ENCODE measurements at places on chromosomes 11 and 22. TPM values are rescaled to one million over a fixed set of nuclear protein-coding genes. Genes with fewer than 3 reads are reported as not detected.

DNA sequence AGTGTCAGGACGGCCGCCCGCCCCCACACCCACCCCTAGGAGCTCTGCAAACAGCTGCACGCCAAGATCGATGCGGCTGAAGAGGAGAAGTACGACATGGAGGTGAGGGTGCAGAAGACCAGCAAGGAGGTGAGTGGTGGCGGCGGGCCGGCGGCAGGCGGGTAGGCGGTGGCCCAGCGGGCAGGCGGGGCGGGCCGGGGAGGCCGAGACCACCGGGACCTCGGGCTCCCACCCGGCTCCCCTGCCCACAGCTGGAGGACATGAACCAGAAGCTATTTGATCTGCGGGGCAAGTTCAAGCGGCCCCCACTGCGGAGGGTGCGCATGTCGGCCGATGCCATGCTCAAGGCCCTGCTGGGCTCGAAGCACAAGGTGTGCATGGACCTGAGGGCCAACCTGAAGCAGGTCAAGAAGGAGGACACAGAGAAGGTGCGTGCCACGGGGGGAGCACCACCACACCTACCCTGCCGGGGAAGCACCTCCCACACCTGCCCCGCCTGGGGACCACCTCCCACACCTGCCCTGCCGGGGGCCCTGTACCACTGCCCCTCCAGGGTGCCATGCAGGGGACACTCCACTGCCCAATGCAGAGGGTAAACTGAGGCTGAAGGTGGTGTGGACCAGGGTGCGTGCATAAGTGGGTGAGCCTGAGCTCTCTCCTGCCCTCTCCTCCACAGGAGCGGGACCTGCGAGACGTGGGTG, 2.1 kb downstream of the TNNI2 start:
- no peaks in the 10 kb centered on the region for H3K36me3 ChIP-seq
- no peaks in the 10 kb centered on the region for H3K27me3 ChIP-seq
- no peak overlapping the region for H3K27ac ChIP-seq
- no peak for DNase-seq
- no peaks in the 10 kb centered on the region for H3K4me1 ChIP-seq
- H3K4me3 ChIP-seq: no peak overlapping the region

DNA sequence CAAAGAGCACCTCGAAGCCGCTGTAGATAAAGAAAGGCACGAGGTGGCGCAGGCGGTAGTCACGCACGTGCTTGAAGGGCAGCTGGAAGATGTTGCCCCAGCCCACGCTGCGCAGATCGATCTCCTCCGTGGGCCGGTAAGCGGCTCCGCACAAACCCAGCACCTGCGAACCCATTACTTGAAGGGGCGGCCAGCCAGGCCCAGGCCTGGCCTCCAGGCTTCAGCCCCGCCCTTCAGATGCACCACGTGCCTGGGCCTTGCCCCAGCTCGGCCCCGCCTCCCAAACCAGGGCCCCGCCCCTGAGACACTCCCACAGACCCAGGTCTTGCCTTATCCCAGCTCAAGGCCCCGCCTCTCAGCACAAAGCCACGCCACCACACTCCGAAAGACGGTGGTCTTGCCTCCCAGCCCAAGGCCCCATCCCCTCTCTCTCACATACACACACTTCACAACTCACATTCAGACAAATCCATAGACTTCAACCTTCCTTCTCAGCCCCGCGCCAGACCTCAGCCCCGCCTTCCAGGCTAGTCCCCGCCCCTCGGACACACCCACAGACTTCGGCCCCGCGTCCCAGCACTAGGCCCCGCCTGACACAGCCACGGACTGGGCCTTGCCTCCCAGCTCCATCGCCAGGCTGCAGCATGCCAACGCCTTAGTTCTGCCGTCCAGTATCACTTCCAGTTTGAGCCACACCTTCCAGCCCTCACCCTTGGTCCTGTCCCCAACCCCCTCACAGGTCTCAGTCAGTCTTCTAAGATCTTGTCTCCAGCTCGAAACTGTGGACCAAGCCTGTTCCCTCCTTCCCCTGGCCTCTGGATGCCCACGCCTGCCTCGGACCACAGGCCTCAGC, 7.0 kb downstream of the UNC93B1 start:
- no peaks in the 10 kb centered on the region for H3K36me3 ChIP-seq
- peaks cover 4% of the 10 kb centered on the region for H3K4me1 ChIP-seq
- peak overlapping the region; percentile 73 for H3K4me3 ChIP-seq
- H3K27ac ChIP-seq: no peak overlapping the region
- peak; percentile 95 for DNase-seq

SLC22A9 gene
- total RNA-seq: not detected

DNA sequence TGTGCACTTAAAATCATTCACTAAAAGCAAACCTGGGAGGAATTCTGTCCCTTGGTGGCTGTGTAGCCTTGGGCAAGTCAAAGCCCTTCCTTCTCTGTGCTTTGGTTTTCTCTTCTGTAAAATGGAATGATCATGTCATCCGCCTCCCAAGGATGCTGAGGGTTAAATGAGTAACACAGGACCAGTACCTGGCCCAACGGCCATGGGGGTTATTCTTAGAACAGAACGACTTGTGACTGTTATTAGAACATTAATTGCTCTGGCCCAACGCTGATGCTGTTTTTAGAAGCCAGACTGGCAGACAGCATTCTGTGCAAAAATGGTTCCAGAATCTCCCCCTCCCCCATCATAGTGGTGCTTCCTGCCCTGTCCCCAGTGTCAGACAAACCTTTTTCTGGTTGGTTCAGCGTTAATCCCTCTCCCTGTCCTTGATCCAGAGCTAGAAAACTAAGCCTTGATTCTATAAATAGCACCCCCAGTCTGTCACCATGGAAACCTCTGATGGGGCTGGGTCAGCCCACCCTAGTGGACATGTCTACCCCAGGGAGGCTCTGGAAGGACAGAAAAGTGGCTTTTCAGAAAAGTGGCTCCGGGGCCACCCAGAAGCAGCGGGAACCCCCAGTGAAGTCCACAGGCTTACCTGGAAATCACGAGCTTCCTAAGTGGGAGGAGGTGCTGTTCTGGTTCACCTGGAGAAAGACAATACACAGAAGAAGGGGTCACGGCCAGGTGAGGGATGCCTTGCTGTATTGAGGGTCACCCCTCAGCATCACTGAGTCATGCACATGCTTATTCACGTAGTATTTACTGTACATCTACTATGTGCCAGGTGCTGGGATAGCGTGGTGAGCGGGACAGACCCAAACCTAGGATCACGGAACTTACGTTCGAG, 15.5 kb upstream of the TFIP11 start:
- no peak overlapping the region for H3K4me3 ChIP-seq
- no peak for DNase-seq
- peaks cover 59% of the 10 kb centered on the region for H3K36me3 ChIP-seq
- H3K27ac ChIP-seq: no peak overlapping the region
- H3K27me3 ChIP-seq: no peaks in the 10 kb centered on the region
- H3K4me1 ChIP-seq: no peaks in the 10 kb centered on the region

DNA sequence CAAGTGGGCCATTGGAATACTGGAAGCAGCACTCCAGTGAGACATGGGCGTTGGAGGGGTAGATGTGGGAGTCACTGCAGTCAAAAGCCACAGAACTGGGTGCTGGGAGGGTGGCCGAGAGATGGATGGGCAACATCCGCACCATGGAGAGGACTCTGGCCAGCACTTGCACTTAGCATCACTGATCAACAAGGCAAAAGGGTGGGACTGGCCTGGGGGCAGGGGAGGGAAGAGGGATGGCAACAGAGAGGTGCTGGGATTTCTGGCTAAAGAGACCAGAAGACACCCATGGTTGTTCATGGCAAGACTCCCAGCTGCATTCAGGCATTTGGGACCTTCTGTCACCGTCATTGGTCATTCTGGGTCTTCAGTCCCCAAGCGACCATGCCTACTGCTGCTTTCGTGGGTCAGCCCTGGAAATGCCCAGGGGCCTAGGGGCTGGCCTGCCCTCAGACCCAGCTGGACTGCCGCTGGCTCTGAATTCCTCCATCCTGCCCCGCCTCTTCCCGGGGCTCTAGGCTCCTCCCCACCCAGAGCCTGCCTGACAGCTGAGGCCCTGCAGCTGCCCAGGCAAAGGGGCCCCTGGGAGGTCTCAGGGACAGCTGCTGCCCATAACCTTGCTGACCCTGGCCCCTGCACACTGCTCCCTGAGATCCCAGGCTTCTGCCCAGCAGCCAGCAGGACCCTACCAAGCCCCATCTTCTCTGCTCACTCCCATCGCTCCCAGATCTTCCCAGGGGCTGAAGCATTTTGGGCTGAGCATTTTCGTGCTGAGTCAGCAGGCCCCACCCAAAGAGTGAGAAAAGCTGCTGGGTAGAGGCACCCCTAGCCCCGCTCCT, 13.0 kb upstream of the CDC42EP2 start:
- DNase-seq: peak; percentile 79
- H3K27me3 ChIP-seq: no peaks in the 10 kb centered on the region
- H3K4me1 ChIP-seq: peaks cover 14% of the 10 kb centered on the region
- H3K36me3 ChIP-seq: no peaks in the 10 kb centered on the region

DNA sequence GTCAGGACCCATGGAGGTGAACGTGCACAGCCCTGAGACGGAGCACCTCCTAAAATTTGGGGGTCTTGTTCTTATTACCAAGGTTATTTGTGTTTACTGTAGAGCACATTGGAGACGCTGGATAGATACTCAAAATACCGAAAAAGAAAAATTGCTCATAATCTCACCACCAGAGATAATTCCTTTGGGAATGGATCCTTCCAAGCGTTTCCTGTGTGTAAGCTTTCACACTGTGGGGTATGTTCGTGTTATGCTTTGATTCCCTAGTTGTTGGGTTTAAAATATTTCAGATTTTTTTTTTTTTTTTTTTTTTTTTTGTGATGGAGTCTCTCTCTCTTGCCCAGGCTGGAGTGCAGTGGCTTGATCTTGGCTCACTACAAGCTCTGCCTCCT, 14.1 kb upstream of the MRGPRD start:
- H3K36me3 ChIP-seq: no peaks in the 10 kb centered on the region
- H3K4me1 ChIP-seq: no peaks in the 10 kb centered on the region
- H3K27me3 ChIP-seq: no peaks in the 10 kb centered on the region
- no peak for DNase-seq
- H3K27ac ChIP-seq: no peak overlapping the region
- H3K4me3 ChIP-seq: no peak overlapping the region

GRCh38 chr11:79971255-79971654, 530.4 kb upstream of the TENM4 start:
- H3K4me1 ChIP-seq: no peaks in the 10 kb centered on the region
- no peaks in the 10 kb centered on the region for H3K27me3 ChIP-seq

RIC3 gene
- 17.8 TPM for total RNA-seq

DNA sequence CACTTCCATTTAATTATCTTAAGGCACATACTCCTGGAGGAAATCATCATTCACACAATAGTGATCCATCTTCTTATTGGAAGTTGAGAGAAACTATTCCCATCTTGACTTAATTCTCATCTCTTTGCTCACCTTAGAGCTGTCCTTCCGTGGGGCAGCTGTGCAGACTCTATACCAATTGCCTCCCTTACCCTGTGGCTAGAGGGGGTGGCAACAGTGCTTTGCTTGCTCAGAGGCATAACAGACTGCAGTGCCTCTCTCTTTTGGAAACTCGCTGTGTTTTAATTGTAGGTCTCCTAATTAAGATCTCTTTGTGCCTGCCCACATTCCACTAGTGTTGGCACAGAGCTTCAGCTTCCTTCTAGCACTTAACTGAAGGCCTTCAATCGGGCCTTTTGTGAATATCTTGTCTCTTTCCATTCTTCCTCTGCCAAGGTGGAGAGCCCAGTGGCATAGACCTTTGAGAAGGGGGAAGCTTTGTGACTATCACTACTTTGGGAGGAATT, 5.5 kb downstream of the KMT2A start:
- H3K27ac ChIP-seq: no peak overlapping the region
- no peak overlapping the region for H3K4me3 ChIP-seq
- peaks cover 4% of the 10 kb centered on the region for H3K36me3 ChIP-seq

DNA sequence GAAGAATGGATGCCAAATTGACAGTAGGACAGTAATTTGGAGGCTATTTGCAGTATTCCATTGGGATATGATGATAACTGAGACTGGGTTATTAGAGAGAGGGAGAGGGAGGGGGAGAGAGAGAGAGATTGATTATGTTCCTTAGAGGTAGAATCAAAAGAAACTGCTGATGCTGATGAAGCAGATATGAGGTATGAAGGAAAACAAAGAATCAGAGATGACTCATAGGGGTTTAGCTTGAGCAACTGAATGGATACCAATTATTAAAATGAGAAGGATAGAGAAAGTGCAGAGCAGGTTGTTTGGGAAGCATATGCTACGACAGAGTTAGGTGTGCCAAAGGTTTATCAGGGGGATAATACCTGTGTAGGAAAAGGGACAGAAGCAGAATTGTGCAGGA, 12.8 kb upstream of the NUCB2 start:
- no peak overlapping the region for H3K27ac ChIP-seq
- no peak overlapping the region for H3K4me3 ChIP-seq
- no peaks in the 10 kb centered on the region for H3K4me1 ChIP-seq
- DNase-seq: no peak
- no peaks in the 10 kb centered on the region for H3K27me3 ChIP-seq
- H3K36me3 ChIP-seq: no peaks in the 10 kb centered on the region

KRTAP5-9 gene
- total RNA-seq: not detected

DNA sequence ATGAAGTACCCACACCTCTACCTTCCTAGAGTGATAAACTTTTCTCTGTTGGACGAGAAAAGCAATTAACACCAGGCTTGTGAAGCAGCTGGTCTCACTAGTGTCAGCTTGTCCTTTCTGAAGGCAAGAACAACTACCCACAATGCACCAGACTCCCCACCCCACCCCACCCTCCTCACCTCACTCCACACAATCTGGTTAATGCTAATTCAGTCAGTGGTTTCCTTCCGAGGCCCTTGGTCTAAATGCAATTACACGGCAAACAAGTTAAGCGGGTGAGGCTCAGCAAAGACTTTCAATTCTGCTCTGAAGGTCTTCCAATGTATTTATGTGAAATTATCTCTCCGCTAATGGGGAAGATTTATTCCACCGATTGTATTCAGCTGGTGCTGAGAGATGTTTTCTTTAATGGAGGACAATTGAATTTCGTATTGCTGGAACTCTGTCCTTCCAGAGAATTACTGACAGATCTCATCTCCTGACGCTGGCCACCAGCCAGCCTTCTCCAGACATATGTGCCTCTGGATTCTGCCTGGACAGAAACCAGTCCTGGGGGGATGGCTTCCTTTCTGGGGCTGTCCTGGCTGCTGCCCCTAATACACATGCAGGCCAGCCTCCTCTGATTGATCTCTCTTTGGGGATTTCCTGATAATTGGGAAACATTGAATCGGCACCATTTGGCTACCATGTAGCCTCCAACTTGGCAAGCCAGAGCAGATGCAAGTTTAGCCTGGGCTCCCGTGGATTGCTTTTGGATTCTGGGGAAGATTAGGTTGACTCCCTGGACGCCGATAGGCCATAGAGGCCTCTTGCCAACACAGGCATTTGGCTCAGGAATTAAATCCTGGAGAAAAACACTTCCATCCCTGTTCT, 165.8 kb upstream of the NARS2 start:
- H3K36me3 ChIP-seq: no peaks in the 10 kb centered on the region
- H3K27ac ChIP-seq: no peak overlapping the region
- H3K4me1 ChIP-seq: no peaks in the 10 kb centered on the region
- H3K4me3 ChIP-seq: no peak overlapping the region
- DNase-seq: no peak

PVALB gene
- not detected for total RNA-seq

Data from GM23338 (cell line).